ENCODE measurements at places on chromosomes 16 and 17.

DNA sequence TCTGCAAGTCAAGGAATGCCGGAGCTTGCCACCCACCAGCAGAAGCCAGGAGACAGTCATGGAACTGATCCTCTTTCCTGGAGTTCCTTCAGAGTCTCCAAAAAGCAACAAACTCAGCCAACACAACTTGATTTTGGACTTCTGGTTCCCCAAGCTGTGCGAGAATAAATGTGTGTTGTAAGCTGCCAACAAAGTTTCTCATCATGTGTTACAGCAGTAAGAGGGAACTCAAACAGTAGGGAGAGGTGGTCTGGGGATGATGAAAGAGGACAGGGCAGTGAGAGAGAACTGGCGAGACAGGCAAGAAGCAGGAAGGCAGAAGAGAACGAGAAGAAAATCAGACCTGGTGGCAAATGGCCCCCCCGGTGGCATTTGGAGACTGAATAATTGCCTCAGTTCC, 204.9 kb downstream of the MAF start:
- DNase-seq: no peak

DNA sequence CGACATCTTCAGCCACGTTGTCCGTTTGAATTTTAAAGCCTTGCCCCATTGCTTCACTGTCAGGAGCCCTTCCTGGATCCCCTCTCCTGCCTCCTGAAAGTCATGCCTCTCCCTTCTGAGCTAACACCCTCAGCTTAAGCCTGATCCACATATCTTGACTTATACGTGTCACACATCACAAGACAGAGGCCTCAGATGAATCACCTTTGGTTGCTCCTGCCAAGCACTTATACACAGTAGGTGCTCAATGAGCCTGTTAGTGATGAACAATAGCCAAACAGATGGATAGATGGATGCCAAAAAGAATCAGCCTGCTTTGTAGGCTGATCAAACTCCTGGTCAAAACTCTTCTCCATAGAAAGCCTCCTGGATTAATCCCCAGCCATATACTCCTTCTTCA, 31.8 kb downstream of the PITPNM3 start:
- DNase-seq: peak; percentile 19

GRCh38 chr16:69055008-69055407, 50.4 kb upstream of the HAS3 start:
- DNase-seq: no peak

DNA sequence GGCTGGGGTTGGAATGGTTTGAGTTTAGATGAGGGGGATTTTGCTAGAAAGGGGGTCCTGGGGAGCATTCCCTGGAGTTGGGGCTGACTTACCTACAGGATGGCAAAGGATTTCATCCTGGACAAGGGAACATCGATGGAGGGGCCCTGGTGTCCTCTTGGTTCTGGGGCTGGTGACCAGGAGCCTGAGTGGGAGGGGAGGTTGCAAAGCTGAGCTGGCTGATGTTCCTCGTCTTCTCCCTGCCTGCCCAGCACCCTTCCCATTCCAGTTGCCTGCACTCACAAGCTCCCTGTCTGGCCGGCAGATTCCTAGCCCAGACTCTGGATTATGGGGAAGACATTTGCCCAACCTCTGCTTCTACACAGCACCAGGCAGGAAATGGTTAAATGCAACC, 37.2 kb downstream of the ITGAE start:
- DNase-seq: no peak

- DNase-seq: no peak
Observed at GRCh38 chr17:33050611-33051140, 59.0 kb downstream of the SPACA3 start.

DNA sequence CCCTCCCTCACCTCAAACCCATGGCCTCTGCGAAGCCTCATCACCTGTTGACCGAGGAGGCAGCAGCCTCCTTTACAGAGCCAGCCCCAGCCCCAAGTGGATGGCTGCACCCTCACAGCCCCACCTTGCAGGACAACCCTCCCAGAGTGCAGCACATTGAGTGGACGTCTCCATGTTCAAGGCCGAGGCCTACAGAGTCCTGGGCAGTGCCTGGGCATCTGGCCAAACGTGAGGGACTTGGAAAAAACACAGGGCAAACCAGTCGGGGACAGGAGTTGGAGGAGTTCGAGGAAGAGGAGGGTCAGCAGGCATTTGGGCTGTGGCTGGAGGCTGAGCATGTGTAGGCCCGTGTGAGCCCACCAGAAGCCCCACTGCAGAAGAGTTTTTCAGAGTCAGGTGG, 39.6 kb downstream of the ACTG1 start:
- no peak for DNase-seq

DNA sequence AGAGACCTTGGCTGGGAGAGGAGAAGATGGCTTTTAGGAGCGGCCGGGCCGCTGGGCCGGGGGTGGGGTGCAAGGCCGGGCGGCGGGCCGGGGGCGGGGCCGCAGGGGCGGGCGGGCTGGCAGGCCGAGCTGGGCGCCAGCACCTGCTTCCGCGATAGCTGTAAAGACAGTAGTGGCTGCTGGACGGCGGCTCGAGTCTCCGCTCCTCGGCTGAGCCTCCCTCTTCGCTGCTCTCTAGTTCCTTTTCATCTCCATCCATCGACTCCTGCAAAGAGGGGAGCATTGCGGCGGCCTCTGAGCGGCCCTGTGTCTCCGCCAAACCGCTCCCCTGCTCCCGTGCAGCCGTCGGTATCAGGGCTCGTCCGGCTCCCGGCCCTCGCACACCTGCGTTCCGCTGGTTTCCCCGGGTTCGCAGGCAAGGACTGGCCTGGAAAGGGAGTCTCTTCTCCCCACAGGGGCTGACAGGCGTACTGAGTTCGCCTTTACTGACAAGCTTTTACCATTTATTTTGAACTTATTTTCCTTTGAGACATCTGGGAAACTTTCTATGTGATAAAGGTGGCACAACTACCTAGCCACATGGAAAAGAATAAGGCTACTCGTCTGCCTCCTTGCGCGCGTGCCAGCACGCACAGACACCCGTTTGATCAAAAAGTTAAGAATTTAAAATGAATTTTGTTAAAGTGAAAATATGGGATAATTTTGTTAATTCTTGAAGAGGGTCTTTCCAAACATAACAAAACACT, at the start of gene C17orf75:
TSS of gene C17orf75 (minus strand) at position 317 of the 746 bp plus-strand sequence. CDS start at position 283, 34 bp downstream.
- DNase-seq: peak; percentile 77

DNA sequence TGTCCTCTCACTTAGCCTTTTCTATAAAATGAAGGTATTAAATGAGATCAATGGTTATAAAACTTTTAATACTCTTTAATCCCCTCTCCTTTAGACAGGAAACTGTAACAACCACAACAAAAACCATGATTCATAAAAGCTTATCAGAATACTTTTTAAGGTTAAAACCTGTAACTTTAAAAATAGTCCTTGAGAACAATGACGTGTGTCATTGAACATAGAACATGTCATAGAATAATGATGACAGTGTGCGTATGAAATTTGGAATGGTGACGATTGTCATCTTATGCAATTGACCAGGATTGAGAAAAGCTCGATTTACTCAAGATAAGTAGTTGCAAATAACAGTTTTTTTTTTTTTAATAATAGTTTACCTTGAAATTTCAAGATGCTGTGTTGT, 94.1 kb downstream of the PLCG2 start:
- DNase-seq: no peak

GRCh38 chr17:82882715-82883418, 43.0 kb upstream of the ZNF750 start:
- DNase-seq: no peak

DNA sequence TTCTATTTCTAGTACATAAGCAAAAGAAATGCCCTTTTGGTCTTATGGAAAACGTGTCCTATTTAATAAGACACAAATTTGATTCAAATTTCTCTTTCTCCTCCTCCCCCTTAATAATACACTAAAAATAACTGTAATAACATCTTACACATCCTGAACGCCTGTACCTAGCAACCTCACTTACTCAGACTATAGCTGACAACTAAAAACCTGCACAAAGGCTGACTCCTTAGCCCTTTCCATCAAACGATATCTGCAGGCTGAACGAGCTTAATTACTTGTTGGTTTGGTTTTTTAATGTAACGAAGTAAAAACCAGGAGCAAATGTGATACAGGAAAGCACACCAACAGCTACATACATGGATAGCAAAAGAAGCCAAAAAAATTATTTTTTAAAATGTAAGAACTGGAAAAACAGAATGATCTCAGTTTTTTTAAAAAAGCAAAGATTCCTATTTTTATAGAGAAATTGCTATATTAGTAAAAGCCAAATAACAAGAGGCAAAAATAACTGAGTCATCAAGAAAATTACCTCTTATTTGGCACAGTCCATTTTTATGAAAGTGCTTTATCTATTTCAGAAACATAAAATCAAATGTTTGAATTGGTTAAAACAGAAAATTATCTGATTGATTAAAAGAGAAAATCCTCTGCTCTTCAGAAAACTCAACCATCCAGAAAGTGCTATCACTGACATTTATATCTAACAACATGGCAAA, 23.5 kb downstream of the ADCY9 start:
- no peak for DNase-seq

- DNase-seq: no peak
Observed at GRCh38 chr17:72470121-72470705, 349.4 kb downstream of the SOX9 start.

- DNase-seq: no peak
Observed at GRCh38 chr17:28247671-28248555, 71.1 kb upstream of the TMEM97 start.

GRCh38 chr16:68128577-68129305, 43.6 kb downstream of the NFATC3 start:
- peak; percentile 38 for DNase-seq

GRCh38 chr17:41140360-41141131, at the start of gene KRTAP4-6:
KRTAP4-6 (minus strand) TSS chr17:41140544; CDS start chr17:41140487, 57 bp downstream.
- peak; percentile 86 for DNase-seq

DNA sequence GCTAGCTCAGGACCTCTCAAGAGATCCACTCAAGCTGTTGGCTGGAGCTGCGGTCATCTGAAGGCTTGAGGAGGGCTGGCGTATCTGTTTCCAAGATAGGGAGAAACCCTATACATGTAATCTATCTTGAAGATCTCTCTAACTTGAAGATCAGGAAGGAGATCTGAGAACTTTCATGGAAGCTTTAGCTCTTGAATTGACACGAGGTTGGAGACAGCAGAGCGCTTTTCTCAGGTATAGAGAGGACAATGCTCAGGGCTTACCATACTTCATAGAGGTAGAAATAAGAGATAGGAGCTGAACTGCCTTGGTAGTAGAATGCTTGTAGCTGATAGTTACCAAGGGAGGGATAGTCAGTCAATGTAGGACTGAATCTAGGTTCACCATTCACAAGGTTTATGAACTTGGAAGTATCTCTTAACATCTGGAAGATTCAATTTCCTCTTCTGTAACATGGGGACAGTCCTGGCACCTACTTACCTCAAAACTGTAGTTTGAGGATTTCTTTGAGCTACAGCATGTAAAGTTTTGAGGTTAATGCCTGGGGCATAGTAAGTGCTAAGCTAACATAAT, 267.0 kb upstream of the MAF start:
- DNase-seq: no peak

GRCh38 chr16:81630635-81631031, 148.5 kb upstream of the PLCG2 start:
- DNase-seq: no peak

GRCh38 chr16:14955546-14956231, 18.4 kb downstream of the NPIPA1 start:
- DNase-seq: no peak

GRCh38 chr16:31085873-31086628, 2.7 kb downstream of the PRSS53 start:
- DNase-seq: no peak

- no peak for DNase-seq
Observed at GRCh38 chr16:48969611-48970010, 312.0 kb downstream of the CBLN1 start.

- no peak for DNase-seq
Observed at GRCh38 chr16:67063008-67063407, 34.1 kb downstream of the CBFB start.

DNA sequence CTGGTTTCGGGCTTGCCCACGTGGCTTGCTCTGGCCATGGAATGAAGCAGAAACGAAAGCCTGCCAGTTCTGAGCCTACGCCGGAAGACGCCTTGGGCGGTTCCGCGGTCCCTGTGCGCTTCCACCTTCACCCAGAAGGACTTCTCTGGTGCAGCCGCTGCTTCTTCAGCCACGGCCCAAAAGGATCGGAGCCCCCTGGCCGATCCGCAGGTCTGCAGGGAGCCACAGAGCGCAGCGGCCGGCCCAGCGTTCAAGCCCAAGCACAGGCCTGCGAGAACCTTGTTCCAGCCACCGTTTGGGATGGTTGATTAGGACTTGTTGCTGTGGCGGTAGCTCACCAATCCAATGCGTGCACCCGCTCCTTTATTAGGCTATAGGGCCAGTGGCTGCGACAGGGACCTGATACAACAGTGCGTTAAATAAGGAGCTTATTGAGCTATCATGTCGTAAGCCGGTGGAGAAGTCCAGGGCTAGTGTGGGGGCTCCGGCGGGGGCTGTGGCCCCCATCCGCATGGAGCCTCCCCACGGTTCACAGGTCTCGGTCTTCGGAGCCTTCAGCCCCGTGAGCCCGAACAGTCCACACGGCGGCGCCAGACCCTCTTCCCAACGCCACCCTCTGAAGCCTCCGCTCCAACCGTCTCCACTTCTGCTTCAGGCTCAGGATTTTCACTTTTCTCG, 10.2 kb upstream of the MPP2 start:
- no peak for DNase-seq

GRCh38 chr16:50999181-50999580, 151.9 kb downstream of the SALL1 start:
- no peak for DNase-seq

DNA sequence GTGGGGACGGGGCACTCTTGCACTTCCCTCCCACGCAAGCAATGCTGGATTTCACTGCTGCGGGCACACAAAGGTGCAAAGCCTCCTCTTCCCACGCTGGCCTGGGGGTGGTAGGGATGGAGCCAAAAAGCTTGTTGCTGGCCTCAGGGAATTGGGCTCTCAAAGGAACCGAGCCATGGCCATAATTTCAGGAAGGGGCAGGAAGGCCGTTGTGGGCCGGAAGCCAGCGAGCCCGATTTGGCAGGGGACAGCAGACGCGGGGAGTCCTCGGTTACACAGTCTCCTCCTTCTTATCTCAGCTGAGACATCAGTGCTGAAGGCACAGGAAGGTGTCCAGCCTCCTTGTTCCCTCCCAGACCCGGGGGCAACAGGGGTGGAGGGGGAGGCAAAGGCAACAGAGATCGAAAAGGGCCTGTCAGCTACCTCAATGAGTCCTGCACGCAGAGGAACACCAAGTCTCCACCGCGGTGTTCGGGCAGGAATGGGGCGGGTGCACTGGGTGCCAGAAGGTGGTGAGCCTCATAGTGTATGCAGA, 59.5 kb downstream of the SLFN11 start:
- no peak for DNase-seq

Data from EL (cell line).